T-helper 1 cell (primary cell): ENCODE measurements at places on chromosomes 5 and 9.
A peak's percentile ranks its signal among the peaks of the same experiment; 100 is the strongest.

- no peak for DNase-seq
Observed at GRCh38 chr5:177610131-177610769, 10.3 kb downstream of the B4GALT7 start.

GRCh38 chr5:154618696-154619095 is 136.5 kb upstream of the LARP1 start:
- no peak for DNase-seq

DNA sequence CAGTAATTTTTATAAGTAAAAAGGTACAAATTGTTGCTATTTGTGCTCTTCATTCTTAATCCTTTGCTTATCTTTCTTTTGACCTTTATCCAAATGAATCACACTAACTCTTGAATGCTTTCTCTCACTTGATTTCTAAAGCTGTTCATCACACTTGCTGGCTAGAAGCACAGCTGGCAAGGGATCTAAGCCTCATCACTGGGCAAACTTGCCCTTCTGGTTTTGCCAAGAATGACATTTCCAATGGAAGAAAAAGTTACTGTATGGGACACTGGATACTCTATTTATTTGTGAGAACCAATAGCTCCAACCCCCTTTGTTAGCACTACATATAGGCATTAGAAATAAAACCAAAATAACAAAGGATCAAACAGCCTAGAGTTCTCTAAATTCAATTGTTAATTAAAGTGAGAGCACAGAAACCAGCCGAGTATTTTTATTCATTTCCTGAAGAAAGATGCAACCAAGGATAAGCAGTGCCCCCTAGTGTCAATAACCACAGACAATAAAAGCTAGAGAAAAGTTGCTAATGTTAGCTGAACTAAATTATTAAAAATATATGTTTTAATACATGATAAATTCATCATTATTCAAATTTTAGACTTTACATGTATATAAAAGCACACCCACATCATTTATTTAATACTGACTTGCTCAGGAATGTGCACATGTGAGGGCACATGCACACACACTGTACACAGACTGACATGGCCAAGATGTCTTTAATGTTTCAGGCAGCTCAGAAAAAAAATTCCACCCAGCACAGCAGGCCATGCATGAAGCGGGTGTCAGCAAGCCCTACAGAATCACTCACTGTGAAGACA is 59.8 kb upstream of the POU5F2 start:
- DNase-seq = peak; percentile 23

DNA sequence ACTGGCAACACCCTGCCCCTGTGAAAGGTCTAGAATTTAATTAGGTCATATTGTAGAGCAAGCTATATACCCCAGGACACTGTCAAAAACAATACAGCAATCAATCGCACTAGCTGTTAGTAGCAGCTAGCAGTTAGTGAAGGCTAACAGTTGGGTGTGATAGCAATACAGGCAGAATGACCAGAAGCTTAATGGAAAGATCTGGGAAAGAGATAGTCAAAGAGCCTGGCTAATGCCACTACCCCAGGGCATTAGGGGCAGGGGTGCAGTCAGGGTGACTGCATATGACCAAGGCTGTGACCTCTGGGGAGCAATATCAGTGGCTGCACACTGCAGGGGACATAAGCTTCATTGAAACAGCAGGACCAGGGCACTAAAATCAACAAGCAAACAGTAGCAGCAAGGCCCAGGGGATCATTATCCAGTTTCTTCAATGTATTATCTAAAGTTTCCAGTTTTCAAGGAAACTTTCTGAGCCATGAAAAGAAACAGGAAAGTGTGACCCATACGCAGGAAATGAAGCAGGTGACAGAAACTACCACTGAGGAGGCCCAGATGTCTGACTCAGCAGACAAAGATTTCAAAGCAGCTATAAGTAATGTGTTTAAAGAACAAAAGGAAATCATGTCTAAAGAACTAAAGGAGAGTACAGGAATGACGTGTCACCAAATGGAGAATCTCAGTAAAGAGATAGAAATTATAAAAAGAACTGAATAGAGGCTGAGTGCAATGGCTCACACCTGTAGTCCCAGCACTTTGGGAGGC is 82.4 kb downstream of the ZNF354C start:
- DNase-seq = no peak

GRCh38 chr5:112878760-112879159 is 17.7 kb downstream of the SRP19 start:
- peak; percentile 46 for DNase-seq

DNA sequence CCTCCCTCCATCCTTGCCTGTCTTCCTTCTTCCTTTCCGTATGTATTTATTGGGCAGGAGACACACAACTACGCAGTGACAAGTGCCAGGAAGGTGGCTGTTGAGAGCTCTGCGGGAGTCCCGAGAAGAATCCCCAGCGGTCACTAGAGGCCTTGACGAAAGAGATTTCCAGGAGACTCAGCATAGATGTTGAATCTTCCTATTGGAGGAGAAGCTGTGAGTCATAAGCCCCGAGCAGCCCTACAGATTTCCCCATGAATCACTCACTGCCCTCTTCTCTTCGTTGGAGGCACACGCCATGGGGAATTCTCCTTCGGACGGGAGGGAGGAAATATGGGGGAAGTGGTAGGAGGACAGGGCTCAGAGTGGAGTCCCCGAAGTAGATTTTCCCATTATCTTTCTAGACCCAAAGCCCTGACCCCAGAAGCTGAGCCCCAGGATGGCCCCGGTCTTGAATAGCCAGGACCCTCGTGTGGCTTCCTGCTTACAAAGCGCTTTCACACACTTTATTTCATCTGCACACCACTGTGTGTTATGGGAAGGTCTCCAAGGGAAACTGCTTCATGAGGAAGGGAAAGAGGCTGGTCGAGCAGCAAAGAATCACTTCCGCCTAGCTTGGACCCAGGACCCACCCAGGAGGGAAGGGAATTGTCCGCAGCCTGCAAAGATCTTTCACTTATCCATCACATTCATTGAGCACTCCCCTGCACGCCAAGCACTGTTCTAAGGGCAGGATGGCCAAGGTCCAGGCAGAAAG is 12.7 kb downstream of the DUSP1 start:
- no peak for DNase-seq

DNA sequence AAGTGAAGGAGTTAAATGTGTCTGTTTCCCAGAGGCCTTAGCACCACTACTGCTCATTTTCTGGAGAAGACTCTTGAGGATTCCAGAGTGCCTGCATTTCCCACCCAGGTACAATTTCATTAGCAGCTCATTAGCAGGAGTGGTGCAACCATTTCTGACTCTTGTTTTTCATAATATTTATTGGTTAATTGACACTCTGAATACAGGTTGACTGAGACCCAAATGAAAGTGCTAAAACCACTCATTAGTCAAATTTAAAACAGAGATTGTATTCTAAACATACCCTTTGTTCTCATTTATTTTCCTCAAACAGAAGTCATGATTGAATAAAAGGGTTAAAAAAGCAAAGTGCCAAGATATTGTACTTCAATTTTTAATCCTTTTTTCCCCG is 134.5 kb downstream of the SIL1 start:
- no peak for DNase-seq

- DNase-seq = no peak
Observed at GRCh38 chr5:134090522-134090921, 24.0 kb upstream of the TCF7 start.

- no peak for DNase-seq
Observed at GRCh38 chr5:111960476-111961215, 203.7 kb upstream of the NREP start.

DNA sequence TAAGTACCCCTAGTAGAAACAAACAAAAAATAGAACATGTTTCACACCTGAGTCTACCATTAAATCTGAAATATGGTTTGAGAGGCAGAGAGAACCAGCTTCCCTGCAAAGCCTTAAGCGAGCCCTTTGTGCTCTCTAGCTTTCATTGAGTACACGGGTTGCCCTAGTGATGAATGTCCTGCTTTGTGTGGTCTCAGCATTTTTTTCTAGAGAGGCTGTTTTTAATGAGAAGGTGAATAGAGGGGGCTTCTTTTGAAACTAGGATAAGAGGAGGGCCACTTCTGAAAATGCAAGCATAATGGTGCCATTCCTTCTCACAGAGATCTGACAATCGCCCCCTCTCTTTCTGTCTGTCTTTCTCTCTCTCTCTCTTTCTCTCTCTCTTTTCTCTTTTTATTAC is 131.3 kb downstream of the MACIR start:
- DNase-seq = no peak

DNA sequence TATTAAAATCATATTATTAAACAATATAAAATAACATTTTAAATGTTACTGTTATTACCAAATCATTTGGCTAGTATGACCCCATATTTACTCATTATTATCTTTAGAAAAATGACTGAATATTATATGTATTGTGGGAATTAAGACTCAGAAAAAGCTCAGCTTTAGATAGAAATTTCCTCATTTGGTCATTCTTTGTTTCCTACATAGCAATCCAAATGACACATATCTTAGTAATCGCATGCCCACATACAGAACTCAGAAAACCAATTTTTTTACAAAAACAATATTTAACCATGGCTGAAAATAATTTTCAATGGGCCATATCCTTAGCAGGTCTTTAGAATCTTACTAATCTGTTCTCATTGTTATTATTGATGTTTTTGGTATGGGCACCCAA is 53.8 kb upstream of the TSLP start:
- DNase-seq = no peak

DNA sequence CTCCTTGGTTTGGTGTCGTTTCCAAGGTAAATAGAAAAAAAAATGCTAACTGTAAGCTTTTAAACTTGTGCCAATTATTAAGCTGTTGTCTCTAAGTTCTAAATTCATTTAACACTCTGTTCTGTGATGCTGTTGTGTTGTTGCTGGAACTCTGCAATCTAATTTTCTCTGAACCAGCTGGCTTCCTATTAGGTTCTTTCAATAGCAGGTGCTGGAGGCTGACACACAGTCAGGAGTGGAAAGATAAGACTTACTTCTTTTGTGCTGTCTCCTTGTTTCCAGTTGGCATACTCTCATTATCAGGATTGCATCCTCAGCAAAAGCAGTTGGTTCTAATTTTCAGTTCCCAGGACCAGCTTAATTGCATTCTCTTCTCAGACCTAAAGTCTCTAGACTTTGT is 1252.6 kb upstream of the NUDT12 start:
- no peak for DNase-seq

DNA sequence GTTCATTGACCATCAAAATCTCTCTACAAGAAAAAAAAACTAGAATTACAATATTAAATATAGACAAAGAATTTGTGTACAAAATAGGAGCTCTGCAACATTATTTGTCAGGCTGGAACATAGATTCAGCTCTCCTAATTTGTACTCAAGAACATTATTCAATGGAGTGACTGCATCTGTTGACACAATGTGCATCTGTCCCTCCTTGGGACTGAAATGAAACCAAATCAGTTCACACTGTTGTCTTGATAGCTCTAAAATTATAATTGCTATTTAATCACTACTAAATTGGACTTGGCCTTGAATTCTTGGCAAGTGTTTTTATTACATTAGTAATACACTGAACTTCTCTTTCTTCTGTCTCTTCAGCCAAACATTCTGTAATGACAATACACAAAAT is 47.7 kb downstream of the FTMT start:
- DNase-seq = no peak

GRCh38 chr9:80156262-80156661 is 584.5 kb downstream of the TLE4 start:
- no peak for DNase-seq

GRCh38 chr5:176334031-176334770 is 27.4 kb downstream of the KIAA1191 start:
- no peak for DNase-seq

DNA sequence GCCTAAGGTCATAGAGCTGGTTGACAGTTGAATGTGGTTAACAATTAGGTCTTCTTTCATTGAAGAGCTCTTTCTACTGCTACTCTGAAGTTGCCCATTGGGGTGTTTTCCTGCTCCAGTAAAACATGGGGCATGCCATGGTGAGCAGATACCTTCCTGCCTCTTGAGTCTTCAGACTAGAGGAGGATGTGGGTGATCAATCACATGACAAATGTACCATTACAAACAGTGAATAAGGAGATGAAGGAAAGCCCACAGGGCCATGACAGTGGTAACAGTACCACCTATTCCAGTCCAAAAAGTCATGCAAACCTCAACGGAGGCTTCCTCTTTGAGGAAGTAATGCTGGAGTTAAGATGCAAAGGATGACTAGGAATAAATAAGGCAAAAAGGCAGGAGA is 73.5 kb downstream of the CYFIP2 start:
- DNase-seq = no peak
